ENCODE measurements at places on chromosomes 6 and 20.
A peak's percentile ranks its signal among the peaks of the same experiment; 100 is the strongest.

DNA sequence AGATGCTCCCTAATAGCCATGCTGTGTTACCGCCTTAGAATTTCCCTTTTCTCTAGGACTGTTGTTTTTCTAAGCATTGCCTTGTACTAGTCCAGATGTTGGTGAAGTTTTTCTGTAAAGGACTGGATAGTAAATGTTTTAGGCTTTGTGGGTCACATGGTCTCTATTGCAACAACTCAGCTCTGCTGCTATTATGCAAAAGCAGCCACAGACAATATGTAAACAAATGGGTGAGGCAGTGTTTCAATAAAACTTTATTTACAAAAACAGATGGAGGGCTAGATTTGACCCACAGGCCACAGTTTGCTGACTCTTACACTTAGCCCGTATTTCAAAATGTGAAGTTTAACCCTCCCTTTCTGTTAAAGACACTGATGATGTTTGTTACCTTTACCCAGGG, 207.6 kb upstream of the MYLIP start:
- no peak for DNase-seq

DNA sequence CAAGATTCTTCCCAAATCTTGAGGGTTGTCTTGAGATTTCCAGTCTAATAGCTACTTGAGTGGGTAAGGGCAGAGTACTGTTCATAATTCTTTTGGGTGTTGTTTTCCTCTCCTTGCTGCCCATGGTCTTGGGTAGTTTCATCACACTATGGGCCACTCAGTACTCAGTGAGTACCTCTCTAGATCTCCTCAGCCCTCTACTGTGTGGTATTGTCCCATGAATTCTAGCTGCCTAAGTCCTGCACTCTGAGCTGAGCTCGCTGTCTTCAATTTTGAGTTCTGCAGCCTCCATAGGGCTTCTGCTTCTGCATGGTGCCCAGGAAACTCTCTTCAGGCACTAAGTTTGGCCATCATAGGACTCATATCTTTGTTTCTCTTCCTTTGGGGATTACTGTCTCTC, 42.3 kb downstream of the ASXL1 start:
- no peak for DNase-seq

DNA sequence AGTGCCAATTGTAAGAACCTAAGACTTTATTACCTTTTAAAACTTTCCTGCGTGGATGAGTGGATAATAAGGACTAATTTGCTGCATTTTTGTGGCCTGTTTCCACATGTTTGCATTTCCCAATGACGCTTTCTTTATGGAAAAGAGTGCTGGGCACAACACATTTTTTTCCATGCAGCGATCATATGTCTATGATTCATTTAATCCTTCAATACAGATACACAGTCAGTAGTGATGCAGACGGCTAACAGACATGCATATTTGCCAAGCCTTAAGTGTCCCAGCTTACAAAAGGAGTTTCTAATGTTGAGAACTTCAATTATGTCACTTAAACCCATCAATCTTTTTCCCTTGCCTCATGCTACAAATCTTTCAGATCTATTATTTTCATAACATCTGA, 239.8 kb upstream of the PREP start:
- DNase-seq = no peak

- no peak for DNase-seq
Measured at GRCh38 chr6:148550569-148550968, 196.3 kb upstream of the UST start.

GRCh38 chr6:73460056-73460455, 1.5 kb upstream of the MTO1 start:
- DNase-seq = no peak

- no peak for DNase-seq
Measured at GRCh38 chr6:139996253-139996834, 621.9 kb upstream of the CITED2 start.

DNA sequence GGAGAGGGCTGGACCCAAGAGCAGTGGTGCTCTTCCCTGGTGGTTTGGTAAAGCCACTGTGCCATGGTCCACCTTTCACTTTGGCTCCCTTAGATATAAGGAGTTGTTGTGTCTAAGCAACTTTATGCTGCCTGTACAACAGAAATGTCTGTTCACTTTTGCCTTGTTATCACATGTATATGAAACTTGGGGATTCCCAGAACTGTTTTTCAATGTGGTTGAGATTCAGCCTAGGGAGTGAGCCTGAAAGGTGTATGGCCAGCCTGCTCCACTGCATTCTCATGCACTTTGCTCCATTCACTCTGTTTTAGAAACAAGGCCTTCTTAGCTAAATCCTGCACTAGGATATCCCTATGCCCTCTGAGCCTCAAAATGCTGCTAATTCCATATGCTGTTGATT, 234.5 kb upstream of the THEMIS start:
- no peak for DNase-seq

DNA sequence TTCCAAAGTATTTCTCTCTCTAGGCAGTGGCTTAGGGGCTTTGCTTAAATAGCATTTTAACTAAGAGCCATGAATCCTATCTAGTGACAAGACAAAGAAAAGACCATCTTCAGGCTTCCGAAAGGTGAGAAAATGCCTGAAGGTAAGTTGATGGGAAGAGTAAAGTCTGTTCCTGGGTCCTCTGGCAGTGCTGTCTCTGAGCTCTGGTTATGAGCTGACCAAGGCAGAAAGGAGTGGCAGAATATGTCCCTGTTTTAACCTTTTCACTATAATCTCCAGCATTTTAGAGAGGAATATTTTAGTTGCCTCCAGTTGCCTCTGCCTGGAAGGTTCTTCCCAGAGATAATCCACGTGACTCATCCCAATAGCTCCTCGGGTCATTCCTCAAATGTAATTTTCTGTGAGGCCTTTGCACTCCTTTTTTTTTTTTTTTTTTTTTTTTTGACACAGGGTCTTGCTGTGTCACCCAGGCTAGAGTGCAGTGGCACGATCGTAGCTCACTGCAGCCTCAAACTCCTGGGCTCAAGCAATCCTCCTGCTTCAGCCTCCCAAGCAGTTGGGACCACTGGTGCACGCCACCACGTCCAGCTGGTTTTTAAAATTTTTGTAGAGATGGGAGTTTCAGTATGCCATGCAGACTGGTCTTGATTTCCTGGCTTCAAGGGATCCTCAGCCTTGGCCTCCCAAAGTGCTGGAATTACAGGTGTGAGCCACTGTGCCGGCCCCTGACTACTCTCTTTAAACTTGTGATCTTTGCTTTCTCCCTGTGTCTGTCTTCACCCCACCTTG, 3.7 kb upstream of the ARMH2 start:
- DNase-seq = no peak

DNA sequence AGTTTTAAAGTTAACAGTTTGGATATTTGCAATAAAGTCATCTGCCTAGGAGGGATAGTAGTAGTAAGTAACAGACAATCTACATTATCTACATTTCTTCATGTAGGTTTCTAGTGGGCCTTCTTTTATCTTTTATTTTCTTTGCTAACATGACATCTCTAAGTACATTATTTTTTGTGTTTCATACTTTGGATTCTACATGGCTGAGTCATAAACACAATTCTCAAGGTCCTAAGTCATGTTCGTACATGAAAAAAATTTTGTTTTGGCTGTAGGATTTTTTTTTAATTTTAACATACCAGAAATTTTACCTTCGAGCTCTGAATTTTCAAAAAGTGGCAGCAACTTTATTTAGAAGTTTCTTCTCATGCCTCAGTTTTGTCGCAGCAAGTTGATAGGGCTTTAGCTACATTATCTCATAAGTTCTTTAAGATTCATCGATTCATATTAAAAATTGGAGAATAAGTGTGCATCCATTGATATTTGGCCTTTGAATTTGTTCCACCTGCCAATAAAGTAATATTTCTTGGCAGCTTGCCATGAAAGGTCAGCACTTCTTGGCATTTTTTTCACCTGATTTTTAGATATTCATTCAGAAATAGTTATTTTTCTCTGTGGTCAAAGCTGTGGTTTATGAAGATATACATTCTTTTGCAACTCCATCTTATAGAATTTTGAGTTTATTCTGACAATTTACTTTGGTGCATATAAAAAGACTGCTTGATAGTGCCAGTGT, 146.2 kb downstream of the GRIK2 start:
- no peak for DNase-seq

GRCh38 chr6:146297815-146298214, 245.8 kb upstream of the RAB32 start:
- no peak for DNase-seq

- DNase-seq = no peak
Measured at GRCh38 chr20:23923311-23923710, 43.8 kb upstream of the CST5 start.

- DNase-seq = no peak
Measured at GRCh38 chr20:53937339-53937741, 133.1 kb downstream of the BCAS1 start.

DNA sequence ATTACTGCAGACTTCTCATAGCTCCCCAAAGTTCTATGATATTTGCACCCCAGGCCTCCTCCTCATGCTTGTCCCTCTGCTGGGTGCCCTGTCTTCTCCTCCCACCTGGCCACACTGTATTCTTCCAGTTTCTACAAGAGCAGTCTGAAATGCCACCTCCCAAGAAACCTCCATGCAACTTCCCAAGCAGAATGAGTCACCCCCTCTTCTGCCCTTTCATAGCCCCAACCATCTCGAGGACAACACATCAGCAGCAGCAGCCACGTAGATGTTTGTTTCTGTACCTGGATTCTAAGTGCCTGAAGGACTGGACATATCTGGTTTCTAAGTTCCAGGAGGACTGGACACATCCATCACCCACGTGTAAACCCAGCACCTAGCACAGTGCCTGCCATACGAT, 6.6 kb upstream of the ULBP2 start:
- DNase-seq = no peak

DNA sequence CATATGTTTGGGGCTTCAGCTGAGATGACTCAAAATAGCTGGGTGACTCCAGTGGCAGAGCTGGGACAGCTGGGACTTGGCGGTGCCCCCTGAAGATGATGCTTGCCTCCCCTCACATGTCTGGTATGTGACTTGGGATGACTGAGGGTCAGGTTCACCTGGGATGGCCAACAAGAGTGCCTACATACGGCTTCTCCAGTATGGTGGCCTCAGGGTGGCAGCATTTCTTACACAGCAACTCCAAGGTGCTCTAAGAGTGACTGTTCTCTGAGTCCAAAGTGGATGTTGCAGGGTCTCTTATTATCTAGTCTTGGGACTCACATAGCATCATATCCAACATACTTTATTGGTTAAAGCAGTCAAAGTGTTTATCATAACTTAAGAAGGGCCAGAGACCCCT, 87.8 kb upstream of the CENPW start:
- DNase-seq = no peak

- no peak for DNase-seq
Measured at GRCh38 chr20:17965042-17965697, 3.4 kb downstream of the SNX5 start.

DNA sequence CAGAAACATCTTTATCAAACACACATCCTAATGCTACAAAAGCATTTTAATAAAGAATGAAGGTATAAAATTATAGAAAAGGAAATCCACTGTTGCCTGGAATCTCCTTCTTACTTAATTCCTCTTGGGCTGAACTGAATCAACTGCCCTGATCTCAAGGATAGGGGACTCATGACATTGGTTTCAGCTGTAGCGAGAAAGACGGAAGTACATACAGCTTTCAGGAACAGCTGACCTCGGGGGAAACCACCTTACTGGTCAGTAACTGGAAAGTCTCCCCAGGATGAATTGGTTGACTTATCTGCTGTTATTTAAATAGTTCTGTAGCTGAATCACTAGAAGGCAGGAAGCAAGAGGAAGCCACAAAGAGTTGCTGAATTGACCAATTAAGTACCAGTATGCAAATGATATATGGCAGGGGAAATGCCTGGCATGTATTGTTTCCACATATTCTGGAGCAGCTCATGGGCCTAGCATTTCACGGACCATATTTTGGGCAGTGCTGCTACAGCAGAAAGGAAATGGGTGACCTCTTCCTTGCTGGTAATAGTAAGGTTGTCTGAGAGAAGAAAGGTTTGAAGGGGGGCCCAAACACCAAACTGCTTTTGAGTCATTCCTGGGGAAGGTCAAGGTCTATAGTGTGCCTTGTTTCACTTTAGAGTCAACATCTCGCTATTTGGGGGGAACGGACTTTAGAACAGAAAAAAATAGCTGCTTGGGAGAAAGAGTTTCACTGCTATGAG, 43.7 kb upstream of the MAP7 start:
- DNase-seq = no peak

GRCh38 chr6:91487696-91488392, 901.0 kb upstream of the MAP3K7 start:
- DNase-seq = no peak

DNA sequence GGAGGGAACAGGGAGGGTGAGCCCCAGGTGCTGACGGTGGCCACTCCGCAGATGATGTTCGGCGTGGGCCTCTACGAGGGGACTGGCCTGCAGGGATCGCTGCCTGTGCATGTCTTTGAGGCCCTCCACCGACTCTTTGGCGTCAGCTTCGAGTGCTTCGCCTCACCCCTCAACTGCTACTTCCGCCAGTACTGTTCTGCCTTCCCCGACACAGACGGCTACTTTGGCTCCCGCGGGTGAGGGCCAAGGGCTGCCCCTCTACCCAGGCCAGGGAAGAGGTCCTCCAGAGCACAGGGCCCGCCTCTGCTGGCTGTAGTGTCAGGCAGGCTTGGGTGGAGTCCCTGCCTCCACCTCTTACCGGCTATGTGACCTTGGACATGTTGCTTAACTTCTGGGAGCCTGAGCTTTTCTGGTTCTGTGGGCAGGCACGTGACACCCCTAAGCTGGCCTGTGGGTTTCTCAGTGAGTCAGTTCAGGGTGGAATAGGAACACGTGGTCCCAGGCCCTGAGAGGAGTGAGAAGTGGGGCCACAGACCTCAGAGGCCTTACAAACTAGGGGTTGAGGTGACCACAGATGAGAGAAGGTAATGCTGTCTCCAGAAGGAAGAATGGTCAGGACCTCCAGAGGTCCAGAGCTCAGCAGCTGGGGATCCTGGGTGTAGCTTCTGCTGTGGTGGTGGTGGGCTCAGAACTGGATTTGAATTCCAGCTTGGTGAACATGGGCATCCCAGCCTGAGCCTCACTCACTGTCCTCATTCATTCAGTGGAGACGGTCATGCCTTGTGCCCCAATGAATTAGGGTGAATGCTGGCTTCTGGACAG, 11.9 kb downstream of the PCIF1 start:
- DNase-seq = peak; percentile 18

- no peak for DNase-seq
Measured at GRCh38 chr20:6709910-6710595, 57.4 kb upstream of the BMP2 start.

- no peak for DNase-seq
Measured at GRCh38 chr6:132257561-132257960, 143.7 kb downstream of the MOXD1 start.

DNA sequence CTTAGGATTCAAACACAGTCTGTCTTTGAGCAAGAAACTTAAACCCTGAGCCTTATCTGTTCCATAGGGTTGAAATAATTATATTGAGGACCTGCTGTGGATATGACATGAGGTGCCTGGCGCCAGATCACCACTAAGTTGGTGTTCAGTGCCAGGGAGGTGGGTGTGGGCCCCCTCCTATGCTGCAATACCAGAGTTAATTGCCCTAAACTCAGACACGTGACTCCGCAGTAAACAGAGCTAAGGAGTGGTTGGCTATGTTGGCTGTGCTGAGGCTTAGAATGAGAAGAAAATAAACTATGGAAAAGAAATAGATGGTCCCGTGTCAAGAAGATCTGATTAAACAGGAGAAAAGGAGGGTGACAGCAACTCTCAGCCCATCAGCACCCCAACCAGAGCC, 419.4 kb upstream of the JARID2 start:
- no peak for DNase-seq

- no peak for DNase-seq
Measured at GRCh38 chr6:143018955-143019354, 41.7 kb upstream of the AIG1 start.

All from GOT3 (cell line).